ENCODE measurements at places on chromosomes 6 and 20. TPM values are rescaled to one million over a fixed set of nuclear protein-coding genes. Genes with fewer than 3 reads are reported as not detected.

GRCh38 chr6:152984513-152984872, 1.7 kb upstream of the FBXO5 start:
- no peak for DNase-seq

GRCh38 chr20:14288341-14289330, 48.8 kb downstream of the FLRT3 start:
- DNase-seq: no peak

DNA sequence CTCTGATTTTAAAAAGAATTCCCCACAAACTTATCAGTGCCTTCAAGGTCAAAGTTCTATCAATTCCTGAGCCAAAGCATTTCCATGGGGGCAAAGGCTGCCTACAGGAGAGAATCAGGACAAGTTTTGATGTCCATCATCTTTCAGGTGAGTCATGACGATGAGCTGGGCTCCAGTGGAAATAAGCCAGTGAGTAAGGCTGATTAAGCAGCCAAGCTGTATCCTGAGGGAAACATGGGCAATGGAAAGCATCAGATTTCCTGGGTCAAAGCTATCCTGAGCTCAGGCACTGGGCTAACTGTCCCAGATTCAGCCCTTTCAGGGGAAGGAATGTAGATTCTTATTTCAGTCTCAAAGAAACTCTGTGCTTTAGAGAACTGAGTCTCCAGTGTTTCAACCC, 377.4 kb downstream of the CD109 start:
- DNase-seq: no peak

GRCh38 chr6:78231002-78231401, 578.2 kb downstream of the MEI4 start:
- DNase-seq: no peak

GRCh38 chr6:64220801-64221200, 585.2 kb downstream of the PHF3 start:
- DNase-seq: no peak

The CST3 gene
- total RNA-seq: 1,237 TPM

DNA sequence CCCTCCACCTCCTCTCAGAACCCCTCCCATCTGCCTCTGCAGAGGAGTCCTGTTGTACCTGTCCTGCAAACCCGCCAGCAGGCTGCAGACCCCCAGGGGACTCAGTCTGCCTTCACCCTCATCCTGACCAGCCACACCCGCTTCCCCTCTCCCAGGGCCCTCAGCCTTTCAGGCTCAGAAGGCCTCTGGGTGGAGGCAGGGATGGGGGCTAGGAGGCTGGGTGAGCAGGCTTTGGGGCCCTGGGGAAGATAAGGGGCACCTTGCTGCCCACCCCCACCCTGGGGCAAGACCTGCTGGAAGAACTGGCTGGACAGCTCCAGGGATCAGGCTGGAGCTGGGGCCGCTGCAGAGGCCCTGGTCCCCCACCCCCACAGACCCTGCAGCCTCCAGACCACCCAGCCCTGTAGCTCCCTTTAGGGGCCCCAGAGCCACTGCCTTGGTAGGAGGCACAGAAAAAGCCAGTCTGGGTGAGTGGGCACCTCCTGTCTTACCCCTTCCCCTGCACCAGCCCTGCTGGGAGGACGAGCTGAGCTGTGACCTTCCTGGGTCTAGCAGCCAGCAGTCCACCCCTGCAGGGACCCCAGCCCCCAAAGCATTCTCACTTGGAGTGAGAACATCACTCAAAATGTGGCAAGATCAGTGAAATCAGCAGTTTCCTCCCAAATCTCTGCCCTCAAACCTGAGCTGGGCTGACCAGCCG, 5.2 kb downstream of the TEAD3 start:
- DNase-seq: no peak

- no peak for DNase-seq
Observed at GRCh38 chr6:117264692-117265409, 507 bp upstream of the VGLL2 start.

- no peak for DNase-seq
Observed at GRCh38 chr20:63625771-63626423, 1.0 kb downstream of the GMEB2 start.

GRCh38 chr6:98648211-98648914, 186.0 kb upstream of the POU3F2 start:
- no peak for DNase-seq

GRCh38 chr20:40368876-40369275, 320.2 kb downstream of the MAFB start:
- DNase-seq: no peak

DNA sequence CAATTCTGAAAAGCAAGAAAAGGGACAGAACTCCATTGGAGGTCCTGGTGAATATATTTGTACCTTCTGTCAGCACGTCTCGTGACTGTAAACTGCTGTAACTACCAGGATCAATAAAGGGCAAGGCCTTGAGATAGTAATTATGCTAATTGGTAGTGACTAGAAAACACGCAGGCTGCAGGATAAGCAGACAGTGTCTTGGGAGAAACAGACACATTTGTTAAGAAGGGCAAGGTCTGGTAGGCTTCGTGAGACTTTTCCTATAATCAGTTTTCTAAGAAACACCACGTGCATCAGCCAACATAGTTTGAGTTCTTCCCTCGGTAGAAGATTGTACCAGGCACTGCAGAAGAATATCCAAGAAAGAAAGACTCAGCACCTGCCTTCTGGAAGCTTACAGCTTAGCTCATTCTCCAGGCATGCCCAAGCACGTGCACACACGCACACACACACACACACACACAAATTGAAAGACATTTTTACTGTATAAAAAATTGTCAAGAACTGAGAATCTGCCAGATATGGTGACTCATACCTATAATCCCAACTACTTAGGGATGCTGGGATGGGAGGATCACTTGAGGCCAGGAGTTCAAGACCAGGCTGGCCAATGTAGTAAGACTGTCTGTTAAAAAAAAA, 167.0 kb upstream of the SASH1 start:
- DNase-seq: no peak

The AURKA gene
- total RNA-seq: 1.4 TPM

- no peak for DNase-seq
Observed at GRCh38 chr6:46789434-46790354, 3.5 kb upstream of the MEP1A start.

The C20orf144 gene
- total RNA-seq: not detected

GRCh38 chr6:151388997-151389617, 2.3 kb downstream of the ZBTB2 start:
- no peak for DNase-seq

The PCSK2 gene
- not detected for total RNA-seq

- no peak for DNase-seq
Observed at GRCh38 chr6:63709148-63709547, 73.5 kb downstream of the PHF3 start.

GRCh38 chr6:163147994-163148393, 266.5 kb upstream of the QKI start:
- no peak for DNase-seq

- DNase-seq: no peak
Observed at GRCh38 chr6:81933608-81934051, 181.1 kb upstream of the TENT5A start.

- DNase-seq: no peak
Observed at GRCh38 chr6:53041356-53041755, 23.8 kb upstream of the FBXO9 start.

DNA sequence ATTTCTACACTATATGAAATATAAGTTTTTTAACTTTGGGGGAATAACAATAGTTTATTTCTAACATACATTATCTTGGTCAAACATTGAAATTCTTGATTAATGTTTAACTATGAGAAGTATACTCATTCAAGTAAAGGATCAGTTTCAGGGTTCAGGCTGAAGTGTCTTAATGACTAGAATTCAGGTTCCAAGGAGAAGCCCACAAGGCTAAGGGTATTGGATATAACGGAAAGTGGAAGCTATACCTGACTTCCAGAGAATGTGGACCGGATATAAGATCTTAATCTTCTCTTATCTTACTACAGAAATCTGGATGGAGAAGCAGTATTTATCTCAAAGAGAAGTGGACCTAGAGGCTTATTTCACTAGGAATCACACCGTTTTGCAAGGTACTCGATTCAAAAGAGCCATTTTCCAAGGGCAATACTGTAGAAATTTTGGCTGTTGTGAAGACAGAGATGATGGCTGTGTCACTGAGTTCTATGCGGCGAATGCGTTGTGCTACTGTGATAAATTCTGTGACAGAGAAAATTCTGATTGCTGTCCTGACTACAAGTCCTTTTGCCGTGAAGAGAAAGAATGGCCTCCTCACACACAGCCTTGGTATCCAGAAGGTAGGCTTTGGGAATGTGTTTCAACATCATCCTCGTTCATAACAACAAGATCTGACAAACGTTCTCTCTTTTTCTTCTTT, at the start of gene TINAG:
TINAG (plus strand) TSS at position 153 of the 697 bp plus-strand sequence; CDS start at position 263, 110 bp downstream.
- no peak for DNase-seq

- DNase-seq: no peak
Observed at GRCh38 chr6:135525594-135525993, 28.1 kb upstream of the AHI1 start.

The OR2H1 gene
- total RNA-seq: not detected

DNA sequence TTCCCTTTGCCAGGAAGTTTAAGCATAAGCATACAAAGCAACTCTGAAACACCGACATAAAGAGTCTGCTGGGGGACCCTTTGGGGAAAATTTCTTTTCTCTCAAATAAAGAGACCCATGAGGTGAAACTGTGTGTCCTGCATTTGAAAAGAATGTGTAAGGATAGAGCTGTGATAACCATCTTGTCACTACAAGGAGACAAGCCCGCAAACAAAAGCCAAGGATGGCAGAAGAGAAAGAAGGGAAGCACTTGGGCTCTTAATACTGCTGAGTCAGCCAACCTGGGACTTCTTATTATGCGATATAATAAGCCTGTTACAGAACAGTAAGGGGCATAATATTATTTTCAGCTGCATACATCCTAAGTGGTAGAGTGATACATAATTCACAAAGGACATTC, 52.5 kb downstream of the NUDT3 start:
- DNase-seq: no peak

- DNase-seq: no peak
Observed at GRCh38 chr6:72564231-72564630, 57.6 kb upstream of the KCNQ5 start.

- DNase-seq: peak; percentile 84
Observed at GRCh38 chr6:150008588-150008987, 16.7 kb downstream of the RAET1L start.

The ANKEF1 gene
- 4.9 TPM for total RNA-seq

GRCh38 chr6:90350689-90351554, 54.3 kb upstream of the BACH2 start:
- no peak for DNase-seq

The SLC22A2 gene
- total RNA-seq: not detected

The GHRH gene
- not detected for total RNA-seq

- no peak for DNase-seq
Observed at GRCh38 chr6:71724456-71725125, 161.8 kb upstream of the RIMS1 start.

GRCh38 chr20:61556111-61556510, 304.1 kb downstream of the CDH4 start:
- DNase-seq: no peak

DNA sequence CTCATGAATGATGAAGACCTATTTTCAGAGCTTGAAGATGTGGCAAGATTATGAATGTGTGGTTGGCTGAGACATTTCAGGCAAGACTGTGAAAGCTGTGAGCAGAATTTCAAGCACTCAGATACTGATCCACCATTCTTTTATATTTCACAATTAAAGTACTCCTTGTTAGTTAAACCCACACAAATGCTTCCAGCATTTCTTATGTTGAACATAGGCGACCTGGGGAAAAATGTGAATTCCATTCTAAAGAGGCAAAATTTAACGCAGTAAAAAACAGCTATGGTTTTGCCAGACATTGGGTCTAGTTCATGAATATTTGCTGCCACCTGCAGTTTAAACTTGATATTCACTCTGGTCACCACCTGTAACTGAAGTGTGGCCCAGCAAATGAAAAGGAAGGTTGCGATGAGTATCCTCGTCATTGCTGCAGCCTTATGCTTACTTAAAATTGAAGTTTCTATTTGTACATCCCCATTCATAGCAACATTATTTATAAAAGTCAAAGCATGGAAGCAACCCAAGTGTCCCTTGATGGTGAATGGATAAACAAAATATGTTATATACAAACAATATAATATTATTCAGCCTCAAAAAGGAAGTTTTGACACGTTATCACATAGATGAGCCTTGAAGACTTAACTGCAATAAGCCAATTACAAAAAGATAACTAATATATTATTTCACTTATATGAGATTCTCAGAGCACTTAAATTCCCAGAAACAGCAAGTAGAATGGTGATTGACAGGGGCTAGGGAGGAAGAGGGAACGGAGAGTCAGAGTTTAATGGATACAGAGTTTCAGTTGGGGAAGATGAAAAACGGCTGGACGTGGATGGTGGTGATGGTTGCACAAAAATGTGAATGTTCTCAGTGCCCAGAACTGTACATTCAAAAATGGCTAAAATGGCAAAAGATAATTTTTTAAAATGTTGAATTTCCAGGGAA, 32.4 kb upstream of the FAM184A start:
- no peak for DNase-seq

The KHDC1L gene
- total RNA-seq: not detected

DNA sequence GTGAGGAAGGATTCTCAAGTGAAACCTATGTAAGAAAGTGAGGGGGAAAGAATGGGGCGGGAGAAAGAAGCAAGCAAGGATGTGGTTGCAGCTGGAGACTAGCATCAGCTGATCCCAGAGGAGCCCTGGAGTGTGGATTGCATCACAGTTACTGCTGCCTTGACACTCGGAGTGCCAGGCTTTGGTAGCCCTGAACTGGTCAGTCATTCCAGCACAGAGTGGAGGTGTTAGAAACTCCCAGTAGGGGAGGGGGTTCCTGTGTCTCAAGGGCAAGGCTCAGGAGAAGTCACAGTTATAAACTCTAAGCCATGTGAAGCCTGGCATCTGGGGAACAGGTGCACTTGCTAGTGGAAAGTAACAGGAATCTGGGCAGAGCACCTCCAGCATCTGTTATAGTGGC, 23.5 kb downstream of the SNAP25 start:
- DNase-seq: no peak

DNA sequence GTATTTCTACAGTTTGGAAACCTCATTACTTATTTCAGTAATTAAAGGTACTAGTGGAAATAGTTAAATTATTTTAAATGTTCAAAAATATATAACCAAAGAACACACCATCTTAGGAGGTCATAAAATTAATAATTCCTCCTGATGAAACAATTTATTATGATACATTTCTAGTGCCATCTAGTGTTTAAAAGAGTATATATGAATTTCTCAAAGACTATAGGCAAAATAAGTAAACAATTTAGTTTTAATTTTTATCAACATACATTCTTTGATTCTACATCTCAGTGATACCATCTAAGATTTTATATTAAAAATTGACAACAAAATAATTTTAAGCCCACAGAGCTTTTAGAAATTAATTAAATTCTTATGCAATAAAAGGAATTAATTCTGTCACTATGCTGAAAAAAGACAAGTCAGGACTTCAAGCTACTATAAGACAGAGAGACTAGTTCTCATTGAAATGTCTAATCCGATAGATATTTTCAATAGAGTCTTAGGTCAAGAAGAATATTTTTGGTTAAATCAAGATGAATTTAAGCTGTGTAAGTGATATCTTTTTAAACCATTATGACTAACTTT, 107.8 kb upstream of the RNF217 start:
- no peak for DNase-seq

GRCh38 chr6:43720999-43721398, 33.4 kb upstream of the MRPS18A start:
- DNase-seq: no peak

Measured in mesenteric fat pad (tissue), 1 donor.